ENCODE measurements at places on chromosomes 11 and 22.

DNA sequence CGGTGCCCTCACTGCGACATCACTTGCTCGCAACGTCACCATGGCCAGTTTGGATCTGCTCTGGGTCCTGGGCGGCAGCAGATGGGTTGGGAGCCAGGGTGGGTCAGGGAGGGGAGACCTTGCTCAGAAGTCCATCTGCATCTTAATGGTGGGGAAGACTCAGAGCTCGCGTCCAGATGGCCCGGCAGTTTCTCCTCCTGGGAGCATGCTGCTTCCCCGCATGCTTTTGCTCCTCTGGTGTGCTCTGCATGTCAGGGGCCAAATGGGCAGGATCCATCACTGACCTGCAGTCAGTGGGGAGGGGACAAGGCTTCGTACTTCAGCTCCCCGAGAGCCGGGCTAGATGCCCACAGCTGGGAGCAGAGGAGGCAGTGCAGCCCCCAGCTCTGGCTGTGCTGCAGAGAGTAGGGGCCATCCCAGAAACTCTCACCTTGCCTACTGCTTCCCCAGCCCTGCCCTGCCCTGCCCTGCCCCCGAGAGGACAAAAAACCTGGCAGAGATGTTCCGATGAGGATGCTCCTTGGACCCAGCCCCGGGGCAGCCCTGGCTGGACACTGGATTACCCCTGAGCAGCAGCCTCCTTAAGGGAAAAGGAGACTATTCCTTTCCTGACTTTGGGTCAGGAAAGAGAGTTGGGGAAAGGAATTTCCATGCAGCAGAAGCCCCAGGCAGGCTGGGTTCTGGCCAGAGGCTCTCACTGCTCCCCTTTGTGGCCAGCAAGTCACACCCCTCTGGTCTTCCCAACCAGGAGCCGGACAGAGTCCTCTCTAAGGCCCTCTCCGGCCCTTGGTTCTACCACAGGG, 149.9 kb downstream of the PKNOX2 start:
- no peak for DNase-seq

GRCh38 chr11:33997584-33998251, 53.8 kb upstream of the CAPRIN1 start:
- no peak for DNase-seq

DNA sequence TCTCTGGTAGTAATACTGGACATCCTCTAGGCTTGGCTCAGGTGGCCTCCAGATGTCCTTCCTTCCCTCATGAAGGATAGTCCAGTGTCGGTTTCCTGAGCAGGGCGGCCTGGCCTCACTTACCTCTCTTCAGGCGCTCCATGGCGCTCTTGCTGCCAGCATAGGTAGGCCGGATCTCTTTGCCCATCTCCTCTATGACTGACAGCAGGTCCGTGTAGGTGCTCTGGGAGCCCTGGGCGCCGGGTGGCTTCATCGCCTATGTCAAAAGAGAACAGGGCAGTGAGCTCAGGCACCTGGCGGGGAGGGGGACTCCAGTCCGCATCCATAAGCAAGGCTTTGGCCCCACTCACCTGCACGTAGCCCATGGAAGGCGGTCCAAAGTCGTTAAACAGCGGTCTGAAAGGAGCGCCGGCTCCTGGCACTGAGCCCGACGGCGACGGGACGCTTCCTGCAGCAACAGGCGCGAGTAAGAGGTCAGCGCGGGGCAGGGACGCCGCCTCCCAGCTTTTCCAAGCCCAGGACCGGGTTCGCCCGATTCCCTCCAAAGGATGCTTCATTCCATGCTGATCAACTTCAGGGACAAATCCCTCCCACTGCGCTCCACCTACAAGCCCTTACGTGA, 609 bp downstream of the CDK2AP2 start:
- no peak for DNase-seq

DNA sequence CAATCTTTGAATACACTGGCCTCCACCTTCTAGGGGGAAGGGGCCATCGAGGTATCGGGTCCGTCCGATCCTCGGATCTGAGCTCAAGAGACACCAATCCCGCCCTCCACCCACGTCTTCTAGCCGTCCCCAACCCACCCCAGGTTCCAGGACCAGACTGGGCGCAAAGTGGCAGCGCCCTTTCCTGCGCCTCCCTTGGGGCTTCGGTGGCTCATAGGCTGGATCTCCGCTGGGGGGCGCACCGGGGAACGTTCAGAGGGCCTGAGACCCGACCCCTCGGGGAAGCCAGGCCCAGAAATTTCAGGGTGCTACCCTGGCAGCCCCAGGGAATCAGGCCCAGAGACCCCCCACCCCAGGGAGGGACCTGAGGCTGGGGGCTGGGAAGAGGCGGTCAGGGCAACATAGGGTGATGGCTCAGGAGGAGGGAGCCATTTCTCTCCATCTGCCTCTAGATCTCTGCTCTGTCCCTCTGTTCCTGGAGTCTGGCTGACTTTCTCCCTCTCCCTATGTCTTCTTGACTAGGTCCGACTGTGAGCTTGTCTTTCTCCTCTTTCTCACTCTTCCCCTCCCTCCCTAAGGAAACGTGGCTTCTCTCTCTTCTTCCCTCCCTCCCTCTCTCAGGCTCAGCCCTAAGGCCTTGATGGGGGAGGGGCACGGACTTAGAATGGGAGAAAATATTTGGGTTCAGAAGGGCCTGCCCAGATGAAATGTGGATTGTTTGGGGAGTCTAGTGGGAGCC, 1.1 kb downstream of the CREB3L1 start:
- DNase-seq: no peak

DNA sequence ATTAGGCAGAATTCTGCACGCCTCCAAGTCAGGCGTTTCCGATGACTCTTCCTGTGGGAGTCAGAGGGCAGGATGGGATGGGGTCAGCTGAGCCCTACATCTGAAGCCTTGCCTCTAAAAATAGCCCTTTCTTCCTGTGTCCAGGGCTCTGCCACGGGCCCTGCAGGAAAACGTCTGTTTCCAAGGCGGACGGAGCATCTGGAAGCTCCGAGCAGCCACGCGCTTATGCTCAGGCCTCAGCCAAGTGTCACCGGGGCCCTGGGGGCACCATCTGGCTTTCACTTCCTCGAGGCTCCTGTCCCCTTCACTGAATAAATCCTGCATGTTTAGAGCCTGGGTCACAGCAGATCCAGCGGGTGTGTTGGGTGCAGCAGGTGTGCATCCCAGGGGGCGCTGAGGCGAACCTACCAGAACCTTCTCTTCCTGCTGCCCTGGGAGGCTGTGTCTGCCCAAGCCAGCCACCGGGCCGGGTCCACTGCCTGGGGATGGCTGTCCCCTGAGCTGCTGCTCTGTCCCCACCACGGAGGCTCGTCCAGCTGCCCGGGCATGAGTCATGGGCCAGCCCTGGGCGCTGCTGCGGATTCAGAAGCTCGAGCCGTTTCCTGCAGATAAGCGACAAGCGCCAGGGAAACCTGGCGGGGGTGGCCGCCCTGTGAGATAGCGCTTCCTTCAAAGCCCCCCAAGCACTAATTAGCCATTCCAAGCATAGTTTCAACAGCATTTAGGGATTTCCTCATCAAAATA, 32.0 kb upstream of the LINC01488 start:
- no peak for DNase-seq

DNA sequence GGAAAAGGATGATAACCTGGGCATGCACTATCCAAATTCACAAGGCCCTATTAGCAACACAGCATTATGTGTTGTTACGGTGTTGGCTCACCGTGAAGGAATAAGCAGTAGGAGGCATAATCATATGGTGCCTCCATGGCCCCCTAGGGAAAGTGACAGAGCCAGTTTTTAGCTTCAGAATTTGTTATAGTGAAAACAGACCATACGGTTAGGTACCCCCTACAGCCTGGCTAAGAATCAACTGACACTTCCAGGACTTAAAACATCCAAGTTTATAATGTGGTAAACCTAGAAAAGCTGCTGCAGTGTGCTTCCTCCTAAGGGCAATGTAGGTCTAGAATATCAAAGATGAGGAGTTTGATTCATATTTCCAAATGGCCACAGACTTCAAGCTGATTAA, 30.4 kb downstream of the KIF18A start:
- DNase-seq: no peak

DNA sequence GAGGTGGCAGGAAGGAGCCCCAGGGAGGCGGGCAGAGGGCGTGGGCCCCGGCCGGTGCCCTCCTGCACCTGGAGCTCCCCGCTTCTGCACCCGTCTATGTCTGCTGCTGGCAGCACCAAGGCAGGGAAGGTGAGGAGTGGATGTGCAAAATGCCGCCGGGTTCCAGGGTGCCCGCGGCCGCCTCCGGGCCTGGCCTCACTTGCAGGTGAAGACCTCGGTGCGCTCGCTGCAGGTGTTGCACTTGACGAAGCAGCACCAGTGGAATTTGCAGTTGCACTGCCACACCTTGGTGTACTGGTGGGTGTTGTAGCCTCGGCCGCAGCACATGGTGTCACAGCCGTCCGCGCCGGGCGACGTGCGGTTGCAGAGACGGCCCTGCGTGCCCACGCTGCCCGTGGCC, 54.3 kb downstream of the WNT7B start:
- DNase-seq: no peak

GRCh38 chr11:134413043-134413825, 1.2 kb upstream of the B3GAT1 start:
- DNase-seq: no peak

GRCh38 chr22:20808844-20809243, 34.9 kb downstream of the SERPIND1 start:
- no peak for DNase-seq

- no peak for DNase-seq
Measured at GRCh38 chr22:46676881-46677280, 56.7 kb downstream of the GRAMD4 start.

- DNase-seq: no peak
Measured at GRCh38 chr11:843818-844692, 1.4 kb downstream of the TSPAN4 start.

- DNase-seq: no peak
Measured at GRCh38 chr11:36931139-36931538, 333.1 kb upstream of the RAG2 start.

DNA sequence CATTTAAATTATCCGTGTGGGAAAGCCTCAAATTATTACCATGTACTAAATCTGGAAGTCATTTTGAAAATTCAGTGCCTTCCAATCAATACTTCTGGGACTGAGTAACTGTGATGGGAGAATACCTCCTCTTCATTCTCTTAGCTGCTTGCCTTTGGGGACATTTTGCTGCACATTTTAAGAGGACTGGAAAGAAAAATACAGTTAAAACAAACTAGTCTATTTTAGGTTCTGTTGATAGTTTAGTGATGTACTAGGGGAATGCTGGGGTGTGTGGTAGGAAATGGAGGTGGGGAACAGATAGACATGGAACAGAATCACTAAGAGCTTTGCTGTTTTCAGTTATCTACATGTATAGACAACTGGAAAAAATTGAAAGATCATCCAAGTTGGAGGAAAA, 65.7 kb upstream of the APOA1 start:
- no peak for DNase-seq

DNA sequence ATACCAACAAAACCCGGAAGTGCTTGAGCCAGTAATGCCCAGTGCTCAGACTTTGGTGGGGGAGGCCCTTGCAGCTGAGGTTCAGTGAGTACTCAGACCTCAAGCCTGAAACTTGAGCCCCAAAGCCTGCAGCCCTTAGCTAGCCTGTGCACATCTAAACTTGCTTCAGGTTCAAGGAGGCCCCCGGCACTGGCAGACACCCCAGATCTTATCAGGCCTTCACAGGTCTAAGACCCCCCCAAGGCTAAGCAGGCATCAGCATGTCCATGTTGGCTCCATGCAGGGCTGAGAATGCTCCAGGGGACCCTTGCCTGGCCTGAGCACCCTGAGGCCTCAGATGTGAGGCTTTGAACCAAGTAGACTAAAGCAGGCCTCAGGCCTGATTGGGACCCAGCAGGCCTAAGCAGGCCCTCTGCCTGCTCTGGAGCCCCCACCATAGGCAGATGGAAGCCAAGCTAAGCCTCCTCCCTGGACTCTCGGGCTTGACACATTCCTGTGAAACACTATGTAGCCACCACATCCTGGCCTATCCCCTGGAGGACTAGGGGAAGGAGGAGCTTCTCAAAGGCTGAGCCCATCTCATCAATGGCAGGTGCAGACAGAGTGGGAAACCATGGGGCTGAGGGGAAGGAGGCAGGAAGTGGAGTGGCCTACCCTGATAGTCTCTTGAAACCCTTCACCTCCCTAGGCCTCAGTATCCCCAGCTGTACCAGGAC, 1.2 kb upstream of the CASTOR1 start:
- DNase-seq: peak; percentile 85

DNA sequence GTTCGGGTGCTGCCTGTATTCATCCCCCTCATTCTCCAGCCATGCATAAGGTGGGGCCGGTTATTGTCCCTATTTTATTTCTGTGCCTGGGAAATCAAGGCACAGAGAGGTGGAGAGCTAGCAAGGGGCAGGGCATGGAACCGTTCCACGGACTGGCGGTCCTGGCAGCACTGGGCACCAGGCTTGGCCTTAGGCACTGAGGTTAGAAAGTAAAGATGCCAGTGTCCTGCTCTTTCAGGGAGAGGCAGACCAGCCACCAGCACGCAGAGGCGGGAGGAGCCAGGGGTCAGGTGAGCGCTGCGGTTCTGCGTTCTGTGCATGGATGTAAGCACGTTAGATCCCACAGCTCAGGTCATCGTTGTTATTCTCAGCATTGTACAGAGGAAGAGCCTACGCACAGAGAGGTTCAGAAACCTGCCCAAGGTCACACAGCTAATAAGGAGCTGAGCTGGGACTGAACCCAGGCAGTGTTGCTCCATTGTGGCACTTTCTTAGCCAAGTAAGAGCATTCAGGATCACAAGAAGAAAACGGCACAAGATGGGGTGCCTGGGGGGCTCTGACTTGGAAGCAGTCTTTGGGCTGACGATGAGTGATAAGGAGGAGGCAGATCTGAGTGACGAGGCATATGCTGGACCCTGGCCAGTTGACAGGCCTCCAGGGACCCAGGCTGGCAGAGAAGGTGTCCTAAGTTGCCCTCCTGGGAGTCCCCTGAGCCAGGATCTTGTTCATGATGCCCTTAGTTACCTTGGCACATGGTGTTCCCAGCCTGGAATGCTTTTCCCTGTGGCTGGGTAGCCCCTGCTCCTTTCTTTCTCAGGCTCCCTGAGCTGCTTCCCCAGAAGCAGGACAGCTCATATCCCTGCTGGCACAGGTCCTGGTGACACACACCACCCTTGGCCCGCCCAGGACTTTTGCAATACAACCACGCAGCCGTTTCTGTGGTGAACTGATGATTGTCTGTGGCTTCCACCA, 41.1 kb downstream of the OSBPL5 start:
- DNase-seq: no peak

DNA sequence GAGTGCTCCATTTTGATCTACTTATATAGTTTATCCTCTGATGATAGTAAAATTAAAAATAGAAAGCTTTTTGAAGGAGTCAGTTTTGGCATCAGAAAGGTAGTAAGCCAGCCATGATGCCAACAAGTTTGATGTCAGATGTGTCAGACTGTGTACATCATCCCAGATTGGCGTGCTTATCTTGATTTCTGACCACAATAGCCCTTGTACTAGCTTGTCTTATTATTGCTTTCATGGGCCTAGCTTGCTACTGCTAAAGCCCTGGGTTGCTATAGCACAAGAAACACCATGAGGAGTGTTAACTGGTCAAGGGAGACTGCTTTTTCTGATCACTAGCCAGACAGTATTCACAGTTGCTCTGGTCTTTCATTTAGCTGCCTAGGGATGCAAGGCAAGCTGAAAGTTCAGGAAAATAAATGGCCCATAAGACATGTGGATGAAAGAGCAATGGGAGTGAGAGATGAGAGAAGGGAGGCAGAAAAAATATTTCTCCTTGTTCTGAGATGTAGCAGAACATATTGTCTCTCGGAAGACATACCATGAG, 1038.5 kb downstream of the JRKL start:
- DNase-seq: no peak
